ENCODE measurements at places on chromosomes 7 and 10.

DNA sequence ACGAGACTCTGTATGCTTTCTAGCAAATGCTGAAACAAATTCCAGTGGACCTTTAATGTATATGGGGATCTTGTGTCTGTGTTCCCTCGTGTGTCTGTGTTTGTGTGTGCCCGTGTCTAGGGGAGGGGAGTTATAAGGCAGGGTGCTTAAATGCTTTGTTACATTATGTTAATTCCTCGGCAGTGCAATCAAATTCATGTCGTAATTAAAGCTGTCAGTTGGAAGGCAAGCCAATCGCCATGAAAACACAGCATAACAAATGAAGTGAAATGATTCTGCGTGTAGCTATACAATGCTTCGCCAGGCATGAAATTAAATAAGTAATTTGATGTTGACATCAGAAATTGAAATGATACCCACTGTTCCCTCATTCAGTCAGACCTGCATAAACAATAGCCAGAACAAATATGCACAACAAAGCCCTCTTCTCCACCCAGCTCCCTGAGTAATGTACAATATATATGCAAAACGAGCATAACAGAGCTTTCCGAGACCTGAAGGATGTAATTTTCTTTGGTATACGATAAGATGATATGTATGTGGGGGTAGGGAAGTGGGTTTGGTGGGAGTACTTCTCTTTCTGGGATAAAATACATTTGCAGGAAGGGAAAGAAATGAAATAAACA lies 534.1 kb downstream of the AUTS2 start:
- no peak for DNase-seq

GRCh38 chr10:75593692-75594556 lies 162.5 kb downstream of the LRMDA start:
- DNase-seq, result no peak

GRCh38 chr10:121994429-121994941 lies 5.5 kb downstream of the TACC2 start:
- no peak for DNase-seq

- no peak for DNase-seq
Observed at GRCh38 chr7:41599760-41600159, 103.1 kb downstream of the INHBA start.

- no peak for DNase-seq
Observed at GRCh38 chr10:101552442-101552841, 35.6 kb downstream of the POLL start.
